ENCODE measurements at places on chromosomes 6 and 20.

DNA sequence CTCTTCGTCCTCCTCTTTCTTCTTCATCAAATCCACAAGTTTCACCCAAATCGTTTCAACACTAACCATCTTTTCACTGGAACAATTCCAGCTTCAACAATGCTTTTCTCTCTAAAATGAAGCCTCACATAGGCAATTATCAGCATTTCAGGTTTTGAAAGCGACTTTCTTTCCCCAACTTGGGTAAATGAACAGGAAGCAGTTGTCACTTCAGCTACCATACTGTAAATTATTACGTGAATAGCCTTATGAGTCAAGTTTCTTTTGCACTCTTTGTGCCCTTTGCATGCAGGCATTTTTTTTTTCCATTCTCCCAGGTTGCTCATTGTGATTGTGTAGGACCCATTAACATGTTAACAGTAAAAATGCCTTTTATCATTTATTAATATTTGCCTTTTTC, 121.7 kb upstream of the BTBD3 start:
- no peak for DNase-seq

- DNase-seq = no peak
These were observed 40.0 kb upstream of the SIRPG start for GRCh38 chr20:1697592-1697991.

GRCh38 chr6:2990248-2990931, 9.3 kb upstream of the NQO2 start:
- no peak for DNase-seq

GRCh38 chr20:19440660-19441527, 228.5 kb downstream of the SLC24A3 start:
- no peak for DNase-seq

DNA sequence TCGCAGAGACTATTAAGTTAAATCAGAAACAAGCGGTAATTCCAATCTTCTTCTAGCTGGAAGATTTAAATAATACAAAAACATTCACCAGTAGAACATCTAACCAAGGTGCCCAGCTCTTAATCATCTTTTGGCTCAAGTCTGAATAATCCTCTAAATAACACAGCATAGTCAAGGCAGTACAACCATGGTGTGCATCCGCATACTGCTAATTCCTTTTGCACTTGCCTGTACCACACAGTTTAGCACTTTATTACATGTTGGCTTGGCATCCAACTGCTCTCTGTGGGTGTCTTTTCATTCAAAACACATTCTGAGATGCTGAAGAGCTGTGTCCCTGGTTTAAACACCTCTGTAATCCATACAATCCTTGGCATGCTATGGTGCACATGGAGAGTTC, 42.3 kb downstream of the VGLL2 start:
- DNase-seq = no peak

DNA sequence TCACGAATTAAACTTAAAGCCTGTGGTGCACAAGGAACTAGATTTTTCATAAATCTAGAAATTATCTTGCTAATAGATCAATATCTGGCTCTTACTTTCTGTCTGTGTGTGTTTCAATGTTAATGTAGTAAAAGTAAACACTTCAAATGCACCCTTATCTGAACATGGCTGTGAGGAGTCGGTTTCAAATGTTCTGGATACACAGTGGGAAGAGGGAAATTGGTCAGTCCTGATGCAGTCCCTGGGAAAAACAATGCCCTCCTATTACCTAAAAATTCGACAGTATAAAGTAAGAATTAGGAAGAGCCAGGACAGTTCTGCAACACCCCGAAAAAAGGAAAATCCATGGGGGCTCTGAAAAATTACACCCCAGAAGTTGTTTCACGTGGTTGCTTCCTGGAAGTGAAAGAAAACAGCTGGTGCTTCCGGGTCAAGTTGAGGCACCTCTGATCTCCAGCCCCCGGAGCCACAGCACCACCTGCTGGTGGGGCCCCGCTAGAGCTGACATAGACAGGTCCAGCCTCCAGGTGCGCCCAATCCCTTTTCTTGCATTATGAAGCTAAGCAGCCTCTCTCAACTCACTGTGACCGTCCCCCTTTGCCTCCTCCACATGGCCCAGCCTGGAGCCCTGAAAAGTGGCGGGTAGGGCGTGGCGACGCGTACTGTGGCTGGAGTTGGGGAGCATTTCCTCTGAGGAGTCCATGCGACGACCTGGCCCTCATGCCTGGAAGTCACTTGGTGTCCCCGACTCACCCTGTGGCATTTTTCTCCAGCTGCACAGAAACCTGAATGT, 8.3 kb downstream of the SEMG2 start:
- peak; percentile 13 for DNase-seq

GRCh38 chr20:49636447-49636846, 68.5 kb upstream of the PTGIS start:
- DNase-seq = no peak

DNA sequence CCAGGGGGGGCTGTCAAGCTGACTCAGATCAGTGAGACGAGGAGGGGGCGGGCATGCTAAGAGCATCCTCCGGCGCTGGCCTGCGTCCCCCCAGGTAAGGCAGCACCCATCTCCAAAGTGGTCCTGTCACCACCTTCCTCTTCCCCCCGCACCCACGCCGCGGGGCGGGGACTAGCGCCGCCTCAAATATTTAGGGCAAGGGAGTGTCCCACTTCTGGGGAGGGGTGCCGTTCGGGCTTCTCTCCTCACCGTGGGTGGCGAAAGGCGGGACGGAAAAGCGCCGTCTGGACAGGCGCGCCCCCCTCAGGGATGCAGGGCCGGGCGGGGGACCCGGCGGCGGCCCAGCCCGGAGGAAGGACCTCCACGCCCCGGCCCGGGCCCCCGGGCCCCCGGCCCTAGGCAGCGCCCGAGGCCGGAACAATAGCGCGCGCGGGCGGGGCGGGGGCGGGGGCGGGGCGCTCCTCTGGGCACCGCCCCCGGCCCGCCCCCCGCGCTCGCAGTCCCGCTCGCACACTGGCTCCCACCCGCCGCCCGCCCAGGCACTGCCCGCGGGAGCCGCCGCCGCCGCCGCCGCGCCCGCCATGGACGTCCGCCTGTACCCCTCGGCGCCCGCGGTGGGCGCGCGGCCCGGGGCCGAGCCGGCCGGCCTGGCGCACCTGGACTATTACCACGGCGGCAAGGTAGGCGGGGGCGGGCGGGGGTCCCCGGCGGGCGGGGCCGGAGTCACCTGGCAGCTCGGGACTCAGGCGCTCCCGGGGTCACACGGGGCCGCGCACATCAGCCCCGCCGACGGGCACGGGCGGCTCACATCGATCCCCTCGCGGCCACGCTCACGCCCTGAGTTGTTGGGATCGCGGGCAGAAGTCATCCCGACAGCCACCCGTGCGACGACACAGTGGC, at the start of gene TOX2:
TOX2 (plus strand) TSS at position 542 of the 900 bp plus-strand sequence; CDS start at position 582, 40 bp downstream.
- DNase-seq = peak; percentile 70

DNA sequence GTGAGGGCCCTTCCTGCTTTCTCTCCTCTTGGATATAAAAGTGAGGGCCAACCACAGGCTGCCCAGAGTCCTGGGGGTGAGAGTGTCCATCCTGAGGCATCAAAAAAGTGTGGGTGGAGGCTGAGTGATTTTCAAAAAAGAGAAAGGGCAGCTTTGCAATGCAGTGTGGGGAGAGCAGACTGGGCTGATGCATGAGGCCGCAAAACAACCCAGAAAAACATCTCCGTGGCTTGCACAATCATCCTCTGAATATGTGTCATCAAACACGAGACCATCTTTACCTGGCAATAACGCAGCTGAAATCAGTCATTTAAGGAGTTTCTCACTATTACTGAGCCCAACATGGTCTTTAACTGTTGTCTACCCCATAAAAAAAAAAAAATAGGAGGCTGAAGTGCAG, 191.2 kb upstream of the SOX4 start:
- DNase-seq = no peak

DNA sequence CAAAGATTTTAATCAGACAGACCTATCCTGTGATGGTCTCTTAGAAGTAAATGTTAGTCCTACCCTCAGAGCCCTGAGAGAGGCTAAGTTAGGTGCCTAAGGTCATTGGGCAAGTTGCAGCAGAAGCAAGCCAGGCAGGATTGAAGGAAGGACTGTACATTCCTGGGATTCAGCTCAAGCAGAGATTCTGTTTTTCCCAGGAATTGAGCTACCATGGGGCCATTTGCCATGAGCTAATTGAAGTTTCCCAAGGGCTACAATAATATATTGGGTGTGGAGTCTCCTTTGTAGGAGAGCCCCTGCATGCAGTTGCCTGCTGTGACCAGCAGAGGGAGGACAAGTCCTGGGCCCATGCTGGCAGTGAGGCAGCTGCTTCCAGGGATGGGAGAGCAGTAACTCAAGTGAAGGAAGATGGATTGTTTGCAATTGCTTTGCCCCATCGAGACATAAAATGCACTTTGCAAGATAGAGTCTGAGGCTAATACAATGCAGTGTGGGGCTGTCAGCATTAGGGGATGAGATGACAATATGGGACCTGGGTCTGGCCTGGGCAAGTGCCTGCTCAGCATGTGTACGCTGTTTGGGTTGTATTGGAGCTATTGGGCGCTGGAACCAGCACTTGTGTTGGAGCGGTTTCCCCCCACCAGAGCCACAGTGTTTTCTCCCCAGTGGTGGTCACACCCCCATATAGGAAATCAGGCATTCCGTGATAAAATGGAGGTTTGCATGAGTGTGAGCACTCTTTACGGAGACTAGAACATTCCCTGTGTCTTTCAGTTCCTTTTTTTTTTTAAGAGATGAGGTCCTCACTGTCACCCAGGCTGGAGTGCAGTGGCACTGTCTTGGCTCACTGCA, 27.9 kb downstream of the DNMT3B start:
- peak; percentile 76 for DNase-seq

DNA sequence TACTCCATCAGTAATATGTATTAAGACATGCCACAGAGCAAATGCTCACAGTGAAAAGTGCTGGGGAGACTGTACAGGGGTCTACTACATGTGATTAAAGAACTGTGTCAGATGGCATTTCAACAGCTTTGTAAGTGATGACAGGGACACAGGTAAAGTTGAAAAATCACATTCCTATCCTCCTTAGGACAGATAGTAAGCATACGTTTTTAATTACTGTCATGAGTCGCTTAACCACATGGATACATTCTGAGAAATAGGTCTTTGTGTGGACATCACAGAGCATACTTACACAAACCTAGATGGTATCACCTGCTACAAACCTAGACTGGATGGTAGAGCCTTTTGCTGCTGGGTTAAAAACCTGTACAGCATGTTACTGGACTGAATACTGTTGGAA, 645.8 kb upstream of the AGPAT4 start:
- no peak for DNase-seq

- no peak for DNase-seq
These were observed 16.1 kb upstream of the SERINC3 start for GRCh38 chr20:44537993-44538392.

DNA sequence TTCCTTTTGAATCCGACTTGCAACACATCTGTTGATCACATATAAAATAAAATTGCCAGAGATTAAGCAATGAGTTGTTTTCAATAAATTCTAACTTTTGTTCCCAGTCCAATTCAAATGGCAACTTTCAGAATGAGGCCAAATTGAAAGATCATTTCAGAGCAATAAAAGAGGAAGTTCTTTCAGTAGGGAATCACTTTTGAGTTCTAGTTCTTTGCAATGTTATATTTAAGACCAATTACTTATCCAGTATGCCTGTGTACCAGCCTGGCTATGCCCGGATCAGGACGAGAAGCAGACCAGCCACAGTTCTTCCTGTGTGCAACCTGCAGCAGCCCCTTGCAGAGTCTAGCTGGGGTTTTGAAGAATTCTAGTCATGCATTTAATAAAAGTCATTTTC, 232.5 kb downstream of the BTBD9 start:
- no peak for DNase-seq

DNA sequence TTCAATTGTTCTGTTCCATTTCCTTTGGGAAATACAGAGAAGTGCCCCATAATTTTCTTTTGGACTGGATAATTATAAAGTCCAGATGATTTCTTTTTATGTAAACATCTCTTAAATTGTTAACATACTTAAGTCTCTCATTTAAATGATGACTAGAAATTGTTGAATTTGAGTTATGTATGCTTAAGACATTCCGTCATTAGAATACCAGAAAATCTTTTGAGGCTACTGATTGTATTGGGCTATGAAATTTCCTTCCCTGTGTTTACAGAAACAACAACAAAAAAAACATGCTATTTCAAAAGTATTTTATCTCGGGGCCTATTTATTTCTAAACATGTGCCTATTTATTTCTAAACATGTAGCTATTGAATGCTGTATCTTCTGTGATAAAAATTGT, 125.4 kb downstream of the SH3BGRL2 start:
- DNase-seq = no peak

DNA sequence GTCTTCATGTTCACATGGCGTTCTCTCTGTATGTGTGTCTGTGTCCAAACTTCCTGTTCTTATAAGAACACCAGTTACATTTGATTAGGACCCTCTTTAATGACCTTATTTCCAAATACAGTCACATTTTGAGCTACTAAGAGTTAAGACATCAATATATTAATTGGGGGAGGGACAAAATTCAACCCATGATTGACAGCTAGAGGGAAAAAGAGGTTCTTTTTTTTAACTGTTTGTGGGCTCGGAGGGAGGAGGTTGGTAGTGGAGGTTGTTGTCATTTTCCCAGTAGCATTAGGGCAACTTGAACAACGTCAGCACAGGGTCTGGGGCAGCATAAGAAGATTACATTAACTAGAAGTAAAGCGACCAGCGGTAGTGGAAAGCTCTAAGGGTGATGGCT, 2.3 kb upstream of the GMDS start:
- DNase-seq = no peak

GRCh38 chr6:150866991-150867501, 1.5 kb downstream of the MTHFD1L start:
- DNase-seq = no peak

DNA sequence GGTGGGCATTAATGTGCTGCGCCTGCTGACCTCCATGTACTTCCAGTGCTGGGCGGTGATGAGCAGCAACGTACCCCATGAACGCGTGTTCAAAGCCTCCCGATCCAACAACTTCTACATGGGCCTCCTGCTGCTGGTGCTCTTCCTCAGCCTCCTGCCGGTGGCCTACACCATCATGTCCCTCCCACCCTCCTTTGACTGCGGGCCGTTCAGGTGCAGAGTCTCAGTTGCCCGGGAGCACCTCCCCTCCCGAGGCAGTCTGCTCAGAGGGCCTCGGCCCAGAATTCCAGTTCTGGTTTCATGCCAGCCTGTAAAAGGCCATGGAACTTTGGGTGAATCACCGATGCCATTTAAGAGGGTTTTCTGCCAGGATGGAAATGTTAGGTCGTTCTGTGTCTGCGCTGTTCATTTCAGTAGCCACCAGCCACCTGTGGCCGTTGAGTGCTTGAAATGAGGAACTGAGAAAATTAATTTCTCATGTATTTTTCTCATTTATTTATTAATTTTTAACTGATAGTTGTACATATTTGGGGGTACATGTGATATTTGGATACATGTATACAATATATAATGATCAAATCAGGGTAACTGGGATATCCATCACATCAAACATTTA, 35.2 kb upstream of the NOP56 start:
- peak; percentile 19 for DNase-seq

- no peak for DNase-seq
These were observed 534.2 kb upstream of the GJE1 start for GRCh38 chr6:141598487-141598886.

GRCh38 chr6:9623228-9623832, 791.5 kb downstream of the TFAP2A start:
- DNase-seq = no peak

DNA sequence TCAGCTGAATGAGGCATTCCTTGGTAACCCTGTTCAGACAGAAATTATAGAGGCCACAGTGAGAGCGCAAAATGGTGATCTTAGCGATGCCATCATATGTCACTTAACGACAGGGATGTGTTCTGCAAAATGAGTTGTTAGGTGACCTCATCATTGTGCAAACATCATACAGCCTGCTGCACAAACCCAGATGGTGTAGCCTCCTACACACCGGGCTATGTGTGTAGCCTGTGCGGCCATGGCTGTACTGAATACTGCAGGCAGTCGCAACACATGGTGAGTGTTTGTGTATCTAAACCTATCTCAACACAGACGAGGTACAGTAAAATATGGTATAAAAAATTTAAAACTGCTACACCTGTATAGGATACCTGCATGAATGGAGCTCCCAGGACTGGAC, 234.1 kb upstream of the PMEPA1 start:
- DNase-seq = no peak

Data from GM12891 (cell line).